ENCODE measurements at places on chromosomes 5 and 9.

DNA sequence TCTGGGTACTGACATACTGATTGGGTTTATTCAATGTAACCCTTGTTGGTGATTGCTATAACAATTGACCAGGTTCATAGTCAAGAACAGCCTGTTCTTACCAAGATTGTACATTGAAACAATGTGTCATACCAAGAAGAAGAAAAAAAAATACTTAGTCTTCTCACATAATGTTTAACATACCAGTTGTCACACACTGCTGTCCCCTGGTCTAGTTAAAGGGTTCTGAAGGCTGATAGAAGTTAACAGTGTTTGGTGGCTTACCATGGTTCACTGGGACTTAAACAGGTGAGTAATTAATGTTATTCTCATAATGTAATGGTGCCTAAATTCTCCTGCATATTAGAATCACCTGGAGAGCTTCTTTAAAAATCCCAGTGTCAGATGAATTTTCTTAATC is 18.5 kb upstream of the CDC42SE2 start:
- no peak for DNase-seq

GRCh38 chr5:60929024-60929423 is 15.8 kb downstream of the ERCC8 start:
- no peak for DNase-seq

GRCh38 chr9:32590898-32591297 is 17.9 kb upstream of the NDUFB6 start:
- DNase-seq, result no peak

DNA sequence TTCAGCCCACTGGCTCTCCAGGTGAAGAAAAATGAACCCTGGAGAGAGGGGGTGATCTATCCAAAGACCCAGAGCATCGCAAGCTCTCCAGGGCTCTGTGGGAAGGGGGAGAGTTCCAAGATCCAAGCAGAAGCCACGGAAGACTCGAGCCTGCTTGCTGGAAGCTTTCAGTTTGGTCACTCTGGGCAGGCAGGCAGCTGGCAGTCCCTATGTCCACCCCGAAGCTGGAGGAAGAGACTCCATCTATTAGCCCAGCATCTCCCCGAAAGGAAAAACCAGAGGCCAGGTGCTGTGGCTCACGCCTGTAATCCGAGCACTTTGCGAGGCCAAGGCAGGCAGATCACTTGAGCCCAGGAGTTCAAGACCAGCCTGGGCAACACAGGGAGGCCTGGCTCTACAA is 10.7 kb upstream of the SPARC start:
- DNase-seq, result no peak

- DNase-seq, result no peak
Measured at GRCh38 chr5:135243556-135244285, 155.3 kb downstream of the MACROH2A1 start.

- DNase-seq, result no peak
Measured at GRCh38 chr5:131224387-131225201, 39.3 kb upstream of the CDC42SE2 start.

DNA sequence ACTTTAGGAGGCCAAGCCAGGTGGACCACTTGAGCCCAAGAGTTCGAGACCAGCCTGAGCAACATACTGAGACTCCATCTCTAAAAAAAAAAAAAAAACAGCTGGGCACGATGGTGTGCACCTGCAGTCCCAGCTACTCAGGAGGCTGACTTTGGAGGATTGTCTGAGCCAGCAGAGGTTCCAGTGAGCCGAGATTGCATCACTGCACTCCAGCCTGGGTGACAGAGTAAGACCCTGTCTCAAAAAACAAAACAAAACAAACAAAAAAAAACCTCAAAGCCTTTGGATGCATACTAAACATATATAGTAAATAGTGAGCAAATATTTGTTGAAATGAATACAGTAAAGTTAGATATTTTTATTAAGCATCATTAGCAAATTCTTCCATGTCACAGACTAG is 5.3 kb downstream of the SLC35D2 start:
- no peak for DNase-seq

DNA sequence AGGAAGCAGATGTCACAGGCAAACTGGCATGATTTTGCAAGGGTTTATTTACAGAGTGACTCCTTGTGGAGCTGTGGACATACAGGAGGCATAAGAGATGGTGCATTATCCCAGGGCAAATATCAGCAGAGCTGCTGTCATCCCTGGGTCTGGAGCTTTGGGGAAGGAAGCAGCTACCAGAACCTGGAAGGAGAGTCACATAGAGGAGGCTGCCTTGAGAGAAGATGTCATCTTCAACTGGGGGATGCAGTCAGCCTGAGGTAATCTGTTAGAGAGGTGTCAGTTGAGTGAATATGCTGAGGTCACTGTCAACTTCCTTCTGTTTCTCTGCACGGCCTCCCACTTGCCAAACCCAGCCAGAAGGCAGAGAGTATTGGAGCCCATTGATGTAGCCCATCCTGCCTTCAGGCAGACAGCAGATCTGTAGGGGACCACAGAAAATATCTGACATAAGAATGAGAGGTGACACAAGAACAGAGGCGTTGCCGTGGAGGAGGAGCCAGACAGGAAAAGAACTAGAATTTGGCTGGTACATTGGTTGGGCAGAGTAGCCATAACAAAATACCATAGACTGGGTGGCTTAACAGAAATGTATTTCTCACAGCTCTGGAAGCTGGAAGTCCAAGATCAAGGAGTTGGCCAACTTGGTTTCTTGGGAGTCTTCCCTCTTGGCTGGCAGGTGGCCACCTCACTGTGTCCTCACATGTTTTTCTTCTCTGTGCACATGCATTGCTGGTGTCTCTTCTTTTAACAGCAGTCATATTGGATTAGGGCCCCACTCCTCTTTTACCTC is 102.8 kb downstream of the SNX18 start:
- no peak for DNase-seq

GRCh38 chr5:142540922-142541422 is 144.9 kb downstream of the FGF1 start:
- no peak for DNase-seq

DNA sequence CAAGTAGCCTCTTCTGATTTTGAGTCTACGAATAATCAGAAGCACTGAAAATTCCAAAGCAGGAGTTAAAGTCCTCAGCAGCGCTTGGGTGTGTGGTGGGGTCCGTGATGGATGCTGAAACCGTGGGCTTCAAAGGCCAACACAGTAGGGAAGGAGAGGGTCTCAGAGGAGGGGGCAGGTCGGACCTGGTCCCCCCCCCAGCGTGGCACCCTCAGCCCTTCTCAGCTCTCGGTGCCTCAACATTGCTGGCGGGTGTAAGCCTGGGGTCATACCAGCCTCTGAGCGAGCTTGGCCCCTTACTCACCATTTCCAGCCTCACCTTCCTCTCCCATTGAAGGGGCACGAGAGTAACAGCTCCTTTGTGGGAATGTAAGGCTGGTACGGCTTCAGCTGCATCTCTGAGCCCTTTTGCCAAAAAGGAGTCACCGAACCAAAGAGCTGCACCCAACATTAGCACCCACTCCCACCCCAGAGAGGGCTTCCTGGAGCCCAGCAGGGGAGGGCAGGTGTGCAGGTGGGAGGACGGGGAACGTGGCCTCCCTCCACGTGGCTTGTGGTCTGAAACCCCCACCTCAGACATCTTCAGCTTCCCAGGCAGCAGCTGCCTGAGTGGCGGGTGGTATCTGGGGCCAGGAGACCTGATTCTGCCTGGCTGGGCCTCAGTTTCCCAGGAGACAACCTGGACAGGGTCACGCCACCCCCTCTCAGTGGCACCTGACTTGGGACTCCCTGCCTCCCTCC is 6.7 kb upstream of the LCN1 start:
- DNase-seq, result no peak

DNA sequence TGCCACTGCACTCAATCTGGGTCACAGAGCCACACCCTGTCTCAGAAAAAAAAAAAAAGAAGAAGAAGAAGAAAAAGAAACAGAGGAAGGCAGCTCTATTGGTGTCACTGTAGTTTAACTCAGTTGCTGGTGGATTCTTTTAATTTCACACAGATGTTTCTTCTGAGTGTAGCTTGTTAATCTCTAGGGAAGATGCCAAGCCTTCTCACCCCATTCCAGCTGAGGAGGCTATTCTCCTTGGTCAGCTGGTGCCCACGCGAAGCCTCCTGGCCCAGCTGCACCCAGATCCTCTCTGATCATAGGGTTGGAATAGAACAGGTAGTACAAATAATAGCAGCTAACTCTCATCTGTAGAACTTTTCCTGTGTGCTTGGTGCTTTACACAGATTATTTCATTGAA is 113.8 kb upstream of the SPRY4 start:
- DNase-seq, result no peak

DNA sequence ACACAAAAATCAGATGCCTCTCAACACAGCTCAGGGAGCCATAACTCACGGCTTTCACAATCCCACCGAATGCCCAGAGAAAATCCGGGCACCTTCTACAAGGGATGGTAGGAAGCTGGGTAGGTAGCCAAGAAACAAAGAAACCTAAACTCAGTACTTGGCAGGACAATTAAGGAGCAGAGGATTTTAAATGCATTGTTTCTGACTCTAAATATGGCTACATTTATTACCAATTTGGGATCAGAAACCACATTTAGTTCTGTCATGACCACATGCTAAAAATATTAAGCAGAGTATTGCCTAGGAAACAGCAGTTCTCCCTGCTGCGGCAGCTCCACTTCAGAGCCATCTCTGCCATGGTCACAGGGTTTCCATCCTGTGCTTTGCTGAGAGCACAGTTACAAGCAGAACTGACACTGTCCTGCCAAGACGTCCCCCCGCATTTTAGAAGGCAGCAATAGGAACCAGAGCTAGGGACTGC is 57.5 kb downstream of the SIL1 start:
- DNase-seq, result no peak

GRCh38 chr5:168780888-168781287 is 201.7 kb upstream of the PANK3 start:
- DNase-seq, result no peak

DNA sequence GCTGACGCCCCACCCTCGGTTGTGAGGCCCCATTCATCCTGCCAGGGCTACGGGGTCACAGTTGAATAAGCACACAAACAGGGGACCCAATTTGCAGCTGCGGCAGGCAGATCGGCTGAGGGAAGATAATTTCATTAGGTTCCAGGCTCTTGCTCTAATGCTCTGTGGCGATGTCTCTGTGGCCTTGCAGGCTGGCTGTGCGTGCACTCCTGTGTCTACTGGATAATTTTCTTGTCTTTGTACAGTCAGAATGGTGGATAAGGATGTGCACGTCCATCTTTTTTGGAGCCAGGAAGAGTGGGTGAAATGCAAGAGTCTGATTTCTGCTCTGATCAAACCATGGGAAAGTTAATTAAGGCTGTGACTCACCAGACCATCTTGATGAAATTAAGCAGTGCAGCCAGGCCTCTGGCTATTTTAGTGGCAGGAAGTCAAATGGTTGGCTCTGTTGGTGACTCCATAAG is 39.2 kb downstream of the NSG2 start:
- DNase-seq, result no peak

DNA sequence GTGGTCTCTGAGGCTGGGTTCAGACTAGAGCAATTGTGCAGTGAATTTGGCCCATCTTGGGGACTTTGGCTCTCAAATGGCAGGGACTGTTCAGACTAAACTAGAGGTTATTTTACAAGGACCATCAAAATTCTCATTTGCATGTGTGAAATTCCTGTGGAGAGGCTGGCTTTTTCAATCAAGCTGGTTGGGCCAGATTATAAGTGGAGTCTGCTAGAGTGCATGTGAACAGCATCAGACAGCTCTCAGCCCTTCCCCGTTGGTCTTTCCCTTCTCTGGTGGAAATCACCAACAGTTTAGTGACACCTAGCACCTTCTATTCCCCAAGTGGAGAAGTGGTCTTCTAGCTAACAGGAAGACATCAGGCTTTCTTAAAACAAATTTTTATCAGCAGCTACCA is 301.3 kb downstream of the CWC27 start:
- DNase-seq, result no peak

DNA sequence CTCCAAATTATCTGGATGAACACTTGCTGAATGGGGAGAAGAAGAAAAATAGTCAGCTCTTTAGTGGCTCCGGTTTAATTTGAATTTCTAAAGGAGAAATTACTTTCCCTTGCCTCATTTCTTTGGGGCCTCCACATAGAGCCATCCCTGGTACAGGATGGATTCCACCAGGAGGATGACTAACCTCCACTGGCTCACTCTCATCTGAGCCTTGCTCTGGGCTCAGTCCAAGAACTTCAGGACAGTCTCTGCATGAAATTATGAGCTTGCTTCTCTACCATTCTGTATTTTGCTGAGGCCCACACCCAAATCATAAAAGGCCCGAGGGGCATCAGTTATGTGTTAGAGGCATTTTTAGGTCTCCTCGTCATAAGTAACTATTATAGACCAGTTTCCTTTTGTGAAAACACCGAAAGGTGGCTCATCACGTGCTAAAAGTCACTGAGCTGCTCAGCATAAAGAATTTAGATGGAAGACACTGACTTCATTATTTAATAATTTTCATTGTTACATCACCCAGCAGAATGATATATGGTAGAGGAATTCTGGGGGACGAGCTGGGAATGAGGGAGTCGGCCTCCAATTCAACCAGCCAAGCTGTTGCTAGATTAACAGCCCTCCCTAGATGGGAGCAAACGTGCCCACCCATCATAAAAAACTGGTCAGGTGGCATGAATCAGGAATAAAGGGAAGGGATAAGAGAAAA is 222.1 kb downstream of the TARS1 start:
- DNase-seq, result no peak

DNA sequence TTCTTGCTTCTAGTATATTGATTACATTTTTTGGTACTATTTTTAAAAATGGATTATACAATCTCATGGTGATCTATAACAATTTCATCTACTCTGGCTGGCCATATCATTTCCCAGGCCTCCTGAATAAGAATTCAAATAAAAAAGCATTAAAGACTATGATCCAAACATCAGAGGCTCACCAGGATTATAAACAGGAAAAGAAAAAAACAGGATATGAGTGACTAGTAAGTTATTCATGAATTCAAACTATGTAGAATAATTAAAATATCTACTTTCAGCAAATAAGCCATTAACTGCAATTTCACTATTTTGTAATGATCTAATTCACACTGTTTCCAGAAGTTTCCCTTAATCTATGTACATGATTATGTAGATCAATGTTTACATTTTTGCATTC is 293.1 kb upstream of the CDH6 start:
- no peak for DNase-seq

GRCh38 chr5:43099640-43100039 is 21.1 kb upstream of the ZNF131 start:
- no peak for DNase-seq

DNA sequence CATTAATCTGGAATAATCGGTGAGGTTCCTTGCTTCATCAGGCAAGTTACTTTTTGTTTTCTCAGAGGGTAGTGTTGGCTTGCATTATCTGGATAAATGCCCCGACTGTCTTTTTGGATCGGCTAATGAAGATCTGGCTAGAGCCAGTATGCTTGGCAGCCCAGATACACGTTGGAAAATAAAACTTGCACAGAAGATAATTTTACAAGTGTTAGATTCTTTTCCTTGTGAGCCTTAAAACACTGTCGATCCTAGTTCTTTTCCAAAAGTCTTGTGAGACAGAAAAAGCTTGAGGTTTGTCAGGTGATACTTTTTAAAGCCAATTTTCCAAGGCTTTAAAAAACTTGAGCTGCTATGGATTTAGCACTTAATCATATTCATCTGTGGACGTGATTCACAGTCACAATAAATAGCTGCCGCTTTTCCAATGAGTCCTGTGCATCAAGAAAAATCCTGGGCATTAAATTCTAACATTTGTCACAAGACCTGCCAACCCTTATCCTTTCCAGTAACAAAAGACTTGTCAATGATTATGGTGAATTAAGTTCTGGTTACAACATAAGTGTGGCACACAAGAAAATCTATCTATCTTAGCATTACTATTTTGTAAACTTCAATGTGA is 68.5 kb downstream of the PRLR start:
- no peak for DNase-seq

Data from stimulated activated CD8-positive, alpha-beta memory T cell treated with anti-CD3 and anti-CD28 coated beads, Interleukin-4, amount 100 ng/mL, for 4 hours (primary cell).